Retinal pigment epithelial cell (primary cell): ENCODE measurements at places on chromosomes 1 and 21.

GRCh38 chr1:209657918-209658317 lies 5.7 kb upstream of the LAMB3 start:
- no peak for DNase-seq

DNA sequence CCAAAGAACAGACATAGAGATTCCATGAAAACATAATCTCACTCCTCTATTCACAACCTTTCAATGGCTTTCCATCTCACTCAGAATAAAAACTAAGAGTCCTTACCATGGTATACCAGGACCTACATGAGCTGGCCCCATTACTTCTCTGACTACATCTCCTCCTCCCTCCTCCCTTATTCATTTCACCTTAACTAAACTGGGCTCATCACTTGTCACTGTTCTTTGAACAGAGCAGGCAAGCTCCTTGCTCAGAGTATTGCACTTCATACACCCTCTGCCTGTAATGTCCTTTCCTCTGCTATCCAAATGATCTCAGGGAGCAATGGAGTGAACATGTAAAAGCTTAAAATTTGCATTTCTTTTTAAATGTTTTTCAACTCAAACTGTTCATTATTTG lies 142.0 kb downstream of the MRPL39 start:
- DNase-seq: no peak

DNA sequence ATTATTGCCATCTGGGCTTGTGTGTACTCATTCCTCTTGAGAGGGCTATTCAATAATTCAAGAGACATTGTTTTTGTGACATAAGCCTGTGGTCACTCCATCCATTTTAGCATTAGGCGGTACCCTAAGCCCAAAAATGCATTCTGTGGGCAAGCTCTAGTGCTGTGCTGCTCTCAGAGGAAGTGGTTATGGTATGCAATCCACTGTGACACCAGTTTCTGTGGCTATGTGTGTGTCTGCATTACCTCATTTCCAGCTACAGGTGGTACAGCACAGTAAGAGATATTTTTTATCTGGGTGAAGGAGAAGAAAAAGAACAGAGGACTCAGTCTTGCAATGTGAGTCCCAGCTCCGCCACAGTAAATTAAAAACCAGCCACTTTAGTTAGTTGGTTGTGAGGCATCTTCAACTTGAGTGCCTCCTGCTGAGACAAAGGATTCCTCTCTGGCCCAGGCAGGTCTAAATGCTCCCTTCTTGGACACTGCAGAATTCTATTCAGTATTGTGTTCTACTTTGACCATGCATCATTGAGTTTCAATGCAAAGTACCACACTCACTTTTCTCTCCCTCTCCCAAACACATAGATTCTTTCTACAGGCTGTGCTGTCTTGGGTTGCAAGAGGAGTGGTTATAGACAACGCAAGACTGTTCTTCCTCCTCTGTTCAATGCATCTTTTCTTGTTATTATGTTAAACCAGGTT lies 777.8 kb upstream of the BRINP3 start:
- no peak for DNase-seq

DNA sequence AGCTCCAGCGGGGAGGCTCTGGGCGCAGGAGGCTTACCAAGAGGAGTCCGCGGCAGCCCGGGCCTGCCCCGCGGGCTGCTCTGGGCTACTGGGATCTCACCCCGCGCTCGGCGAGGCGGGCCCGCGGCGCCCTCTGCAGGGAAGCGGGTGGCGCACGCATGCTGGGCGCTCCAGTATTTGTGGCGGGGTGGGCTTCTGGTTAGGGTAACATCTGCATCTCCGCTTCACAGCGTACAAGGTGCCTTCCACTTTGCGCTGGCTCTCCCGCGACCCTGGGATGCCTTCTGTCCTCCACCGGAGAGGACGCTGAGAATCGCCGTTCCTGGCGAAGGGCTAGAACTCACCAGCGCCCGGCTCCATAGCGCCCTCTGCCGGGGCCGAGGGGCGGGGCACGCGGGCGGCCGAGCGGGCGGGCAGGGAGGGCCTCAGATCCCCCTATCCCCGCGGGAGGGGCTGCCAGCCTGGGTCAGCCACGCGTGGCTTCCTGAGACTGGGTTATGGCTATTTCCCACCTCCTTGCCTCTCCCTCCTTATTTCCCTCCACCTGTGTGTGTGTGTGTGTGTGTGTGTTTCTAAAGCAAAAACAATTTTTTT lies 46.6 kb upstream of the CTBS start:
- DNase-seq: no peak

- no peak for DNase-seq
Observed at GRCh38 chr21:41369105-41369919, 7.5 kb downstream of the MX2 start.

DNA sequence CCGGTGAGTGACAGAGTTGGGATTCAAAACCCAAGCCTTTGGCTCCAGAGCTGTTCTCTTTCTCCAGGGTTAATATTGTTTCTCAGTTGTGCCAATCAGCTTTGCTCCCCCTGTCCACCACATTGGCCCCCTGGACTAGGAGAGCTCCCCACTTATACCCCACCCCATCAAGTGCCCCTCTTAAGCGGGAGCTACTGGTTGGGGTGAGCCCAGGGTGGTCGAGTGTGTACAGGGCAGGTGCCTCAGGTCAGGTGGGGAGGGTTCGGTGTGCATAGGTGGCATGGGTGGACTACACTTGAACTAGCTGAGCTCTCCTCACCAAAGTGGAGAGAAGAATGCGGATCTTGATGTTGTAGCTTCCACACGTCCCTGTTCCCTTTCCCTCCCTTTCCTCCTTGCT lies 14.2 kb downstream of the KCNA2 start:
- no peak for DNase-seq

DNA sequence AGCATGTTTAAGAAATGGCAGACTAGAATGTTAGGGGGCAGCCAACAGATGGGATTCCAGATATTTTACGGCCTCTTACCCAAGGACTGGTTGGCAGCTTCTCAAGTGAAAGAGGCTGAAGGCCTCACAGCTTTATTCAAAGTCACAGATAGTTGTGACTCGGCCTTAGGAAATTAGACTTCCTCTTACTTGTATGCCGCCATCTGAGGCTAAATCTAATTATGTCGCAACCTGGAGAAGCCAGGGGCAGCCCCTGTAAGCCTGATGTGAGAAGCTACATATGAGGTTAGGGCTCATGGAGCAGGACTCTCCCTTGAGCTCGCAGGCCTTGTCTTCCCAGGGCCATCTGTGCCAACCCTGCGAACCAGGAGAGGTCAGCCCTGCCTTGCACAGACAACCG lies 352.5 kb downstream of the HHAT start:
- no peak for DNase-seq

DNA sequence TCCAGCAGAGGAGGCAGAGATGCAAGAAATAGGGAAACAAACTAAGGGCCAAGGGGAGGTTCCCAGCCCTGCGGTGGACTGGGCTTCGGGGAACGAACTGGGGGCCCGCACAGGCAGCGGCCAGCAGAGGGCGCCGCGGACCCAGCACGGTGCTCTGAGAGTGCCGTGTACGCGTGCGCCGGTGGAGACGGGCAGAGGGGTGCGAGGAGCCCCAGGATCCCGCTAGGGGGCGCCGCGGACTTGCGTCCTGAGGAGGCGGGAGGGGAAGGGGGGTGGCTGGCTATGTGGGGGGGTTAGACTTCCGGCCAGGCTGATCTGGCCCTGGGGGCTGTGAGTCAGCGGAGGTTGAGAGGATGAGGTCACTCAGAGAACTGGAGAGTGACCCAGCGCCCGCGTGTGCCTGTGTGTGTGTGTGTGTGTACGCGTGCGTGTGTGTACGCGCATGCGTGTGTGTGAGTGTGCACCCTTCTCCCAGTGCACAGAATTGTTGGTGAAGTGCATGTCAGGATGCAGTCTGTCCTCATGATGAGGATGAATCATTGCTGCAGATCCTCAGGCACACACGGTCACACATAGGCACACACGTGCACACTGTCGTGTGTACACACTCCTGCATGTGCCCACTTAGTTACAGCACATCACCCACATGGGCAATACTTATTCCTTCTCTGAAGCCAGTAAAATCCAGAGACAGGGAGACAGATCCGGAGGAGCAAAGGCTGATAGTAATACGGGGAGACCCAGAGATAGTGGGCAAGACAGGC lies 17.0 kb downstream of the NES start:
- peak; percentile 77 for DNase-seq

DNA sequence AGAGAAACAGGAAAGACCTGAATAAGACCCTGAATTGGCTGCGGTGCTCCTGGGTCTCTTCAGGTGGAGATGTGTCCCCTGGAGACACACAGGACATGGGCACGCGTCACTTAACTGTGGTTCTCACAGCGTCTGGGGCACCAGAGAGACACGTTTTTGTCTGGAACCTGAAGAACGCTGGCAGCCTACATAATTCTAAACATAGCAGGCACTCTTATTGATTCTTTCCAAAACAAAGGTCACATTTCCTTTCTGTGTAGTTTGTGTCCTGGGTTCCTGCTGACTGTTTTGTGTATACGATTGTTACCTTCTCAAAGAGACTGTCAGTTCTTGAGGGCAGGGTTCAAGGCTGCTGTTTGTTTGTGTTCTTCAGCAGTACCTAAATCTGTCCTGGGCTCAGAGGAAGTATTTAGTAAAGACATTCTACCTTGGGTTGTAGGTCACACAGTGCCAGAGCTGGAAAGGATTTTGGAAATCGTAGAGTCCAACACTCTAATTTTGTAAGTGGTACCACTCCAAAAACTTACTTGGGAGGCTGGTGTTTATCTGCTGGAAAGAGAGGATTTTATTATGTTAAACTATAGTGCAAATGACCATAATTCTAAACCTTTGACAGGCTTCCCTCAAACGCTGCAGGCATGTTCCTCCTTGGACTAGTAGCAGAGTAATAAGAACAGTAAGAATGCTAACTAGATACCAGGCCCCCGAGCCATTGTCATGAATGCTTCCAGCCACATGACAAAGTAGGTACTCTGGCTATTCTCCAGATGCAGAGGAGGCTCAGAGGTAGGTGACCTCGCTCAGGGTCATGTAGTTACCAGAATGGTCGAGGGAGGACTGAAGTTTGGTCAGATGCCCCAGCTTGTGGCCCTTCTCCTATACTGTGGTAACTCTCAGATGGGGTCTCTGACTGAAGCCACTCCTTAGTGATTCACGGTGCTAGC lies 164.3 kb downstream of the DHRS3 start:
- DNase-seq: no peak

- DNase-seq: no peak
Observed at GRCh38 chr1:12567288-12567819, 50.7 kb downstream of the DHRS3 start.

- DNase-seq: no peak
Observed at GRCh38 chr1:167957710-167958109, 20.8 kb upstream of the MPC2 start.

- no peak for DNase-seq
Observed at GRCh38 chr21:36288651-36289243, 31.2 kb upstream of the MORC3 start.

GRCh38 chr1:115090540-115090939 lies 1.2 kb upstream of the TSPAN2 start:
- no peak for DNase-seq

DNA sequence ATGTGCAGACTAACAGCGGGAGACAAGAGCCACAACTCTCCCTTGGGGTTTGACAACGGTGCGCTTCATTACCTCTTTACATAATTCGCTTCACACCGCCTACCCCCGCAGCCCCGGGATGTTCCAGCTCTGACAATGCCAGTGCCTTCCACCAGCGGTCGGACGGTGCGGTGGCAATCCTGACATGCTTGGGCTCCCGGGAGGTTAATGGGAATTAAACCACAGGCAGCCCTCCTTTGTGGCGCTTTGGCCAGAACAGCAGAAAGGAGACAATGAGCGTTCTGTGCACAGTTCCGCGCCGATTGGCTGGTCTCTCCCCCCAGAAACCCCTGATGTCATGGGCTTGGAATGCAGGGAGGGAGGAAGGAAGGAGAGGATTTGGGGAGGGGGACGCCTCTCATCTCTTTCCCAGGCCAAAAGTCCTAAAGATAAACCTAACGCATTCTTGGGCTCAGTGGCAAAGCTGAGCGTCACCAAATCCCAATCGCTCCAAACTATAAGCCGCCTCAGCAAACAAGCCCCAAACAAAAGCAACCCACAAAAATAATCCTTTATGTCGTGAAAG lies 1.3 kb downstream of the CNN3 start:
- DNase-seq: no peak

DNA sequence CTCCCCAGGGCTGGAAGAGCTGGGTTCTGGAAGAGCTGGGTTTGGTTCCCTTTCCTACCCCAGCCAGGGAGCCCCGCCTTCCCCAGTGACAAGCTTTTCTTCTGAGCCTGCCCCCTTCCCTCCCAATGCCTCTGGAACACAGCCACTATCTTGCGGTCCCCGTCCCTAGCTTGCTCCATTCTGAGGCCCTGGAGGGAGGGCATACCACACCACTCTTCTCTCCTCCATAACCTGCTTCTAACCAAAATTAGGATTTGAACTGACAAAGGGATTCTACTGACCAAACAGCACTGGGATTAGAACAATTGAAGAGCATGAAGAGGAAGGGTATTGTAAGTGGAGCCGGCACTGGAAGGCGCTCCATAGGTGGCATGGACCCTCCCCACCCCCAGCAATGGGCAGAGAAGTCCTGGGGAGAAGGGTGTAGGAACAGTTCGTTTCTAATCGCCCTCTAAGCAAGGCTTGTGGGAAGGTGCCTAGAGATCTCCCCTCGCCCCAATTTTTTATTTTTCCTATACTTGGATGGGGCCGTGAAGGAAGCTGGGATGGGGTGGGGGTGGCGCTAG lies 690 bp downstream of the C1orf216 start:
- no peak for DNase-seq

DNA sequence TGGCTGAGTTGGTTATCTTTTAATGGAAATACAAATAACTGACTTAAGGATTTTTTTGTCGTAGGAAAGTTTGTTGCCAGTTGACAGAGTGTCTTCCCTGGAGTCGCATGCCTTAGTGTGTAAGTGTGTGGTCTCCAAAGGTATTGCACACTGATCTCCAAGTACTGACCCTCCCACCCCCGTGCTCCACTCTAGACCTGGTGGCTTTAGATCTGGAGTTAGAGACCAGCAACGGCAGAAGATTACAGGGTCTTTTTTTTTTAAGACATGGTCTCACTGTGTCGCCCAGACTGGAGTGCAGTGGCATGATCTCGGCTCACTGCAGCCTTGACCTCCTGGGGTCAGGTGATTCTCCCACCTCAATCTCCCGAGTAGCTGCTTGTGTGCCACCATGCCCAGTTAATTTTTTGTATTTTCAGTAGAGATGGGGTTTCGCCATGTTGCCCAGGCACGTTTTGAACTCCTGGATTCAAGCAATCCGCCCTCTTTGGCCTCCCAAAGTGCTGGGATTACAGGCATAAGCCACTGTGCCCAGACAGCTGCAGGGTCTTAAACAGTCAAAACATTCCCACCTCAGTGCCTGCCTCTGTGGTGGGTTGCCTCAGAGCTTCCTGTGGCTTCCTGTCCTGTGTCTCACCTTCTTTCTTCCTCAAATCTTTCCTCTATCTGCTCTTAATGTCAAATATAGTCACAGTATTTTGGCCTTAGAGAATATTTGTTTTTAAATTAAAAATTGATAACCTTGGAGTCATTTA lies 6.9 kb downstream of the TRAPPC10 start:
- no peak for DNase-seq
